ENCODE measurements at places on chromosomes 11 and 22.

GRCh38 chr11:90326647-90327046 is 103.8 kb upstream of the CHORDC1 start:
- DNase-seq, result no peak

DNA sequence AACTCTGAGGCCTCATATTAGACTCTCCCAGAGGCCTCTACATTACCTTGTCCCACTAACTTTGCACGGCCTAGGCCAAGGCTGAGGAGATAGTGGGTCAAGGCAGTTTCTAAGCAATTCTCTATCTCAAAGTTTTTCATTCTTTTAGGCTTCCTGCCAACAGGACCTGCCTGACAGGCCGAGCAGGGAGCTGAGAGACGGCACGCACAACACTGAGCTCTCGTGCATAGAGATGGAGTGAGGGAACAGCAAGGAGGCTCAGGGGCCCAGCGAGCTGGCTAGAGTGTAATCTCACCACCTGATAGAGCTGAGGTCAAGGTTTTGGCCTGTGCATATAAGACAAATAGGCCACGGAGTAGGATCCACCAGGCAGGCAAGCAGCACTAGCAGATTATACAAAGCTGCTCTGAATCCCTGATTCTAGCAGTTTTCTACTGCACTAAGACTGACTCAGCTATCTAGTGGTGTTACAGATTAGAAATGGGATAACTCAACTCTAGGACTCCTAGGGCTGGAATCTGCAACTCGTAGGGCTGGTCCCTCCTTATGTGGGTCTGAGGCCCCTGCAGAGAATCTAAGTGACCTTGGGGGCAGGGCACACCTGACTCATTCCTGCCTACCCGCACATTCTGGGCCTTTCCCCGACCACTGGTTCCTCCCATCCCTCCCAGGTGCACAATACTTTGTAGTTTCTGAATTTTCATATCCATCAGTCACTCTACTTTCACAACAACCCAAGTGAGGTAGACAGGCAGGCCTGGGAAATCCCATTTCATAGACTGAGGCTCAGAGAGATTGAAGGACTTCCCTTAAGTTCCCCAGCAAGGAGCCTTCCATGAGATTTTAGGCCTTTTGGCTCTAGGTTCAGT is 1.7 kb downstream of the CYB5R2 start:
- no peak for DNase-seq

DNA sequence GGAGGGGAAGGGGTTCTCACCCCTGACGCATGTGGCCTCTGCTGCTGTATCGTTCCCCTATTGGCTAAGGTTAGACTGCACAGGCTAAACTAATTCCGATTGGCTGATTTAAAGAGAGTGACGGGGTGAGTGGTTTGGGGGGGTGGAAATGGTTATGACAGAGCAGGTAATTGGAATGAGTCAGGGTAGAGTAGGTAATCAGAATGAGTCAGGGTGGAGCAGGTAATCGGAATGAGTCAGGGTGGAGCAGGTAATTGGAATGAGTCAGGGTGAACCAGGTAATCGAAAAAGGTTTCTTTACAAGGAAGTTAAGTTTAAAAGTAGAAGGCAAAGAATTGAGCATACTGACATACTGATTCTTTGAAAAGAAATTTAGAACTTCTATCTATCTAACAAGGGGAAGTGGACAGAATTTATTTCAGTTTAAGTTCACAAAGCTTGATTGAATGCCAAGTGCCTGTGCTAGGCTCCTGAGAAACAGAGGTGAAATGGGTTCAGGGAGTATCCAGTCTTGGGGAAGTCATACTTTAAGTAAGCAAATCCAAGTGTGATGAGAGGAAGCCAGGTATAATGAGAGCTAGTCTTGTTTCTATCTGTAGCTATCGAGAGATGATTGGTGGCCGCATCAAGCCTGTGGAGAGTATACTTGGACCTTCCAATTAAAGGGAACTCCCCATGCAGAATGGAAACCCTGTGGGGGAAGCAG is 58.0 kb downstream of the C11orf91 start:
- no peak for DNase-seq

DNA sequence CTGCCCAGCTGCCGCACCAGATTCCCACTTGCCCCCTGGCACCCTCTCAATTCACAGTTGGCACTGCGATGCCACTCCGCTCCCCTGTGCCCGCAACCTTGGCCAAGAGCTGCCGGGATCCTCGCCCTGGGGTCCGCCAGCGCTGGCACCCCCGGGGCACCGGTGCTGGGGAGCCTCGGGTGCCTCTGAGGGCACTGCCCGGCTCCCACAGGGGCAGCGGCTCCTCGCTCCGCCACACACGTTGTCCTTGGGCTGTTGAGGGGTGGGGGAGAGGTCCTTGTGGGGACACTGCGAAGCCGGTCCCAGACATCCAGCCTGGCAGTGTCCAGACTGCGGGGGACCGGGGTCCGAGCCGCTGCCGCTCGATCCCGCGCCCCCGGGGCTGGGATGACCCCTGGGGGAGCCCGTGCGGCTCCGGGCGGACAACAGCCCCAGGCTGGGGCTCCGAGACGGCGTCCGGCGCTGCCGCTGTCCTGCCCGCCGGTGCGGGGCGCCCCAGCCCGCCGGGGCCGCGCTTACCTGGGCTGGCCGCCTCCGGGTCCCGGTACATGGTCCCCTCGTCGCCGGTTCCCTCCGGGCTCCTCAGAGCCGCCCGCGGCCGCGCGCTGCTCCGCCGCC is 496 bp downstream of the SYT7 start:
- DNase-seq, result no peak

- no peak for DNase-seq
Measured at GRCh38 chr22:43099095-43099494, 9.9 kb upstream of the TTLL1 start.

GRCh38 chr11:10490398-10491241 is 35.6 kb downstream of the AMPD3 start:
- DNase-seq, result peak; percentile 78
